ENCODE measurements at places on chromosomes 4 and X.

- DNase-seq: no peak
These were observed 11.1 kb upstream of the MAB21L2 start for GRCh38 chr4:150570862-150571261.

GRCh38 chrX:133999031-133999705 lies 13.8 kb upstream of the GPC3 start:
- no peak for DNase-seq

- DNase-seq: no peak
These were observed 15.3 kb downstream of the SLC6A8 start for GRCh38 chrX:153703036-153703370.

GRCh38 chr4:105042451-105042850 lies 104.2 kb upstream of the TET2 start:
- DNase-seq: no peak

DNA sequence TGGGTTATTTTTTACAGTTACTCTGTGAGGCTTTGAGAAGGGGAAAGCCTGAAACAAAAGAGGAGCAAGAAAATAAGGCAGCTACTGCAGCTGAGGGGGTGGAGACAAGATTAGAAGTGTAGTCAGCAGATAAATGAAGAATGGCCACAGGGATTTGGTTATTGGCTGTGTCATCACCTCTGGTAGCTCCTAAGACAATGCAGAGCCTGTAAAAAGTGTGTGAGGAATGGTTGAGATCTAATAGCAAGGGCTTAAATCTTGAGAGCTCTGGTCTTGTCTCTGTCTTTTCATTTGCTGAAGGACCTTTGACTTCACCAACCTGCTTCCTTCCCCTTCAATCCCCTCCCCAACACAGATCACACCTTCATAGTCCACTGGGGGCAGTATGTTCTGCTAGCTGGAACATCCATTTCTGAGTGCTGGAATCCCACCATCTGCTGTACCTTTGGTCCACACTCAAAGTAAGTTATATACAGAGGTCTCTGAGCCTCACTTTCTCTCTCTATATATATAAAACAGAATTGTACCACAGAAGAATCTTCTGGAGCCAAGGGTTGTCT lies 213.7 kb upstream of the ZIC3 start:
- no peak for DNase-seq

- DNase-seq: no peak
These were observed 362 bp downstream of the NCAPG start for GRCh38 chr4:17811078-17811603.

- DNase-seq: no peak
These were observed 43.1 kb downstream of the CXXC4 start for GRCh38 chr4:104451573-104451972.

DNA sequence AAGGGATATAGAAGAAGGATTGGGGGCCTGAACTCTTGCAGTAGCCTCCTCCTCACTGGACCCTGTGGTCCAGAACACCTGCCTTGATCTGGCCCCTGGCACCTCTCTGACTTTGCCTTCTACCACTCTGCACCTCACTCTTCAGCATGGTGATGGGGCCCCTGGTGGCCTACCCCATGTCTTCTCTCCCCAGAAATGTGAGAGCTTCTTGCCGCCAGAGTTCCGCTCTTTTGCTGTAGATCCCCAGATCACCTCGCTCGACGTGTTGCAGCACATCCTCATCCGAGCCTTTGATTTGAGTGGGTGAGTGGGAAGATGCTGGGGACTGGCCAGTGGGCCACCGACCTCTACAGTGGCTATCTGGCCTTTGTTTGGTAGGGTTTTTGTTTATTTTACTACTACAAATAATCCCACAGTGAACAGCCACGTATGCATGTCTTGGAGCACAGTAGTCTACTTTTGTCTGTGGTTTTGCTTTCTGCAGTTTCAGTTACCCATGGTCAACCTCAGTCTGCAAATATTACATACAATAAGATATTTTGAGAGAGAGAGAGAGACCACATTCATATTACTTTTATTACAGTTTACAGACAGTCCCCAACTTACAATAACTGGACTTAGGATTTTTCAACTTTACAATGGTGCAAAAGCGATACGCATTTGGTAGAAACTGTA lies 1.8 kb downstream of the TBC1D25 start:
- DNase-seq: no peak

DNA sequence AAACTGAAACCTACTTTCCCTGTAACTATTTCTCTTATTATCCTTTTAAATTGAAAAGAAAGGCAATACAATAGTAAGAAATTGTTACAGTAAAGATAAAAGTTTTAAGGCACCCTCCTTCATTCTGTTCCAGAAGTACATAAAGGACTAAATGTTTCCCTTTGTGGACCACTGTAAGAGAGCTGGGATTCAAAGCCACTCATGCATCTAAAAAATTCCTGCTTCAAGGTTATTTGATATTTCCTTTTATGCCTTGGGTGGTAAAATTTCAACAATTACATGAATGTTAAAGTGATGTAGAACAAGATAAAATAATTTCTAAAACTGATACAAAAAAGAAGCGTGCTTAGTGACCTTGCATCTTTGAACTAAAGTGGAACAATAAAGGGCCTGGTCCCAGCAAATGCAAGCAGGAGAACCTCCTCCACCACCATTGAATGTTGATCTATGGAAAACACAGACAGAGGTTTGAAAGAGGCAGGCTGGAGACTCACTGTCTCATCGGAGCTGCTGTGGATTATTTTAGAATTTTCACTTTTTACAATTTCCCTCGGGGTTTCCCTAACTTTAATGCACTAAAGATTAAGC lies 42.3 kb upstream of the PRSS12 start:
- DNase-seq: no peak

DNA sequence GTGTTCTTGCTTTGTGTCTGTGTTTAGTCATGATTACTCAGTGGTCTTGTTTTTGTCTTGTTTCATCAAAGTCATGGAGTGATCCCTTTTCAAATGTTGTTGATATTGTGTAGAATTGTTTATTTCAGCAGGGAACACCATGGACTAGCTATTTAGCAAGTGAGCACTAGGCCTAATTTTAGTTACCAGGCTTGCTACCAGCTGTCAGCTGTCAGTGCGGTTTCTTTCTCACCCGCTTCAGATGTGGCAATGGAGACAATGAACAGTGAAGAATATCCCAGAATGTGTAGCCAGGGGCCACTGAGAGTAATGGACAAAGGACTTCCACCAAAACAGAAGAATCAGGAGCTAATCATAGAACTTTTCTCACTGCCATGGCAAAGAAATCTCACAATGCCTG lies 432.8 kb upstream of the FMR1 start:
- DNase-seq: no peak

- DNase-seq: no peak
These were observed 61.0 kb upstream of the SMIM10 start for GRCh38 chrX:134929808-134930207.

DNA sequence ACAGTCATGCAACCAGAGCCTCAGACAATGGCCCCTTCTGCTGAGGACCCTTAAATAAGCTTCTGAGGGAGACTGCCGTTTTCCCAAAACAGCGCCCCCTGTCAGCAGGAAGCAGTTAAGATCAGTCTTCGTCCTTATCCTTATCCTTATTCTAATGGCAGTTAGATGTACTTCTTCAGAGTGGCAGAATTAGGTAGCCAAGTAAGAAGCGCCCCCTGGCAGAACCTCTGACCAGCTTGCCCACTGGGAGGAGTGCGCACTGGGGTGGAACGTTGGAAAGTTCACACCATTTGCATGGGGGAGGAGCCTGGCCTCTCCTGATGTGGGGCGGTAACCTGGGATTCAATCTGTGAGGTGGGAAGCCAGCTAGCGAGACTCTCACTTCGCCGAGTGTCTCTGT lies 133.6 kb upstream of the QRFPR start:
- no peak for DNase-seq

- DNase-seq: no peak
These were observed 371.0 kb downstream of the BCOR start for GRCh38 chrX:39726771-39727170.

Data from stimulated activated CD8-positive, alpha-beta memory T cell treated with anti-CD3 and anti-CD28 coated beads, Interleukin-7, amount 100 ng/mL, for 24 hours (primary cell).